ENCODE measurements at places on chromosomes 7 and 10.
A peak's percentile ranks its signal among the peaks of the same experiment; 100 is the strongest.

DNA sequence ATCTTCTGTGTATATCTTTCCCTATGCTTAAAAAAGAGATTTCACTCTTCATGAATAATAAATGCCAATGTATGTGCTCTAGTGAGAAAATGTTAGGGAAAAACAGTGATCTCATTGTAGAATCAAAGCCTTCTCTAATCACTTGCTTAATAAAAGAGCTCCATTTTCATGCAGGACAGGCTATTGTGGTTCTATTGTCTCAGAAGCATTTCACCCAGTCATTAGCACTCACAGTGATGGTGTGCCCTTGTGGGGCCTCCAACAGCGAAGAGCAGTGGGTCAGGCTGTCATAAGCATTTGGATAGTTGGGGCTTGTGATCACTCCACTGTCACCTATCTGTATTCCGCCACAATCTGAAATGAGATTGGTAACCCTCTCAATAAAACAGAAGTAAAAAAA is 83.9 kb upstream of the RSU1 start:
- no peak for DNase-seq

DNA sequence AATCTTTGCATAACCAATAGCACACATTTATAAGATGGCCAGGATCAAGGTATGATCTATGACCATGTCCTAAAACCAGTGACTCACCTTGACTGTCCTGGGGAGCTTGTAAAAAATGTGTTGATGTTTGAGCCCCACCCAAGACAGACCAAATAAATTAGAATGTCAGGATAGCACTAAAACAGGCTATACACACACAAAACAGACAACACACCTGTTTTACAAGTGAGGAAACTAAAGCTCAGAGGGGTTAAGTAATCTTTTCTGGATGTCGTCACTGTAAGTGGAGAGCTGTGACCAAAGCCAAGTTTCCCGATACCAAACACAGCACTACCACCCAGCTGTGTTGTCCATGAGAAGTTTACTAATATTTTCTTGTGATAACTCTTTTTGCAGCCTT is 84.5 kb downstream of the AVL9 start:
- DNase-seq = no peak

- no peak for DNase-seq
Measured at GRCh38 chr10:79112881-79113431, 44.2 kb downstream of the ZMIZ1 start.

GRCh38 chr7:17311952-17312351 is 13.5 kb downstream of the AHR start:
- DNase-seq = no peak

DNA sequence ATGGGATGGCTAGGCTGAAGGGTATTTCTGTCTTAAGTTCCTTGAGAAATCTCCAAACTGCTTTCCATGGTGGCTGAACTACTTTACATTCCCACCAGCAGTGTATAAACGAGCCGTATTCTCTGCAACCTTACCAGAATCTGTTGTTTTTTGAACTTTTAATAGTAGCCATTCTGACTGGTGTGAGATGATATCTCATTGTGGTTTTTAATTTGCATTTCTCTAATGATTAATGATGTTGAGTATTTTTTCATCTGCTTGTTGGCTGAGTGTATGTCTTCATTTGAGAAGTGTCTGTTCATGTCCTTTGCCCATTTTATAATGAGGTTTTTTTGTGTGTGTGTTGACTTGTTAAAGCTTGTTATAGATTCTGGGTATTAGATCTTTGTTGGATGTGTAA is 226.8 kb upstream of the IGFBP3 start:
- no peak for DNase-seq

DNA sequence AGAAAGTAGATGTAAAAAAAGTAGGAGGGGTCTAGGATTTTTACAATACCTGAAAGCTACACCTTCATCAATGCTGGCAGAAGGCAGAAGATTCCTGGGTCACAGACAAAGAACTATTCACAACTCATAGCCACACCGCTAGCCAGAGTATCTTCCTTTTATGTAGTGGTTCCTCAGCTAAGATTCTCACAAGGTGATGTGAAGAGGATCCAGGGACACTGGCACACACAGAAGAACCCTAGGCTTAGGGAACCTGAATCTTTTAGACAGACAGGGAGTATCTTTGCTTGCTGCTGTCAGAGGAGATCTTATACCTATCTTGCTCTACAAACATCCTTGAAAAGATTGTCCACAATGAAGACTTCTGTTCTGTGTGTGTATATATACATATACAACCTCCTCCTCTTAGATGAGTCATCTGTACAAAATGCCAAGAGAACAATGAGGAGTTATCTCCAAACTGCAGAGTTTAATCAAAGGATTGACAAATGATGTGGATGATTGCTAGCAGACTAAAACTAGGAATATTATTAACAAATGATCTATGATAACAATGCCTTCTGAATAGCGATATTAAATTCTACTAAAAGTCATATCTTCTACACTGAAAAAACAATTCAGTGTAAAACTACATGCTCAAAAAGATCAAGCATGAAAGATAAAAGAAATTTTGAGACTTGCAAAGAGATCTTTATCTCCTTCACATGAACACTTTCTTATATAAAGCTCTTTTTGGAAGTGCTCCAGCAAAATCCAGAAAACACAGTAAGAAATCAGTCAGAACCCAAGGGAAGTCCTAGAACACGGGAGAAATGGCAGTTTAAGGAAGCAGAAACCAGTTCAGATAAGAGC is 409.3 kb downstream of the PARD3 start:
- DNase-seq = no peak

DNA sequence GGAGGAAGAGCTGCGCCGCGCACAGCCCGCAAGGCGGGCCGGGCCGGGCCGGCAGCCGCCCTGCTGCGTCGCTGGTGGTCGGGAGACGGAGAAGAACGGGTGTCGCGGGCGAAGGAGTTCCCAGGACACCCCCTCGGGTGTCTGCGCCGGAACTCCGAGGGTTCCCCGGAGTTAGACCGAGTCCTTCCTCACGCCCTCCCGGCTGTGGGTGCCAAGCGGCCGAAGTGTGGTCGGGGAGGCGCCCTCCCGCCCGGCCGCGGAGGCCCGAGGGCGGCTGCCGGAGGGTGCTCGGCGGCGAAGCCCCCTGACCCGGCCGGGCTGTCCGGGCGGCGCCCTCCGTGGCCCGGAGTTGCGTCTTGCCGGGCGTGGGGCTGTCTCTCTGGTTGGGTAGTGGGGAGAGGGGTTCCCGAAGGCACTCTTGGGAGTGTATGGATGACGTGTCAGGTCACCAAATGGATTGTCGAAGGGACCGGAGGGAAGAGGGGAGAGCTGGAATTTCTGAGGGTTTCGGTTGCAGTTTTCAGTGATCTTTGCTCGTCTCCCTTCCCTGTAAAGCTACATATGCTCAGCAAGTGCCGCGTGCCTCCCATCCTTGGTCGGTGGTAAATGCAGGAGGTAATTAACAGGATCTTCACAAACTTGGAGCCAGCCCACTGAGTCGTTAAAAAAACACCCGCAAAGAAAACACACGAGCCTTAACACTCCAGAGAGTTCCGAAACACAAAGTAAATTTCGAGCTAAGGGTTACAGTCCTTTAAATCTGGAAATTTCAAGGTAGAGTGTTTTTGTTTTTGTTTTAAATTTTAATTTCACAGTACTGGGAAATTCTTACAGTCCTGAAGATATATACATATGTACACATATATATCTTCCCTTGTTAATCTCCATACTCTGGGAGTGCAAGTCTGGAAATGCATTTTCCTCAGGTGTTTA is 871 bp downstream of the ST7 start:
- DNase-seq = no peak

- DNase-seq = no peak
Measured at GRCh38 chr7:12737373-12737772, 49.9 kb downstream of the ARL4A start.

- DNase-seq = no peak
Measured at GRCh38 chr7:121610243-121610642, 214.1 kb upstream of the FAM3C start.

DNA sequence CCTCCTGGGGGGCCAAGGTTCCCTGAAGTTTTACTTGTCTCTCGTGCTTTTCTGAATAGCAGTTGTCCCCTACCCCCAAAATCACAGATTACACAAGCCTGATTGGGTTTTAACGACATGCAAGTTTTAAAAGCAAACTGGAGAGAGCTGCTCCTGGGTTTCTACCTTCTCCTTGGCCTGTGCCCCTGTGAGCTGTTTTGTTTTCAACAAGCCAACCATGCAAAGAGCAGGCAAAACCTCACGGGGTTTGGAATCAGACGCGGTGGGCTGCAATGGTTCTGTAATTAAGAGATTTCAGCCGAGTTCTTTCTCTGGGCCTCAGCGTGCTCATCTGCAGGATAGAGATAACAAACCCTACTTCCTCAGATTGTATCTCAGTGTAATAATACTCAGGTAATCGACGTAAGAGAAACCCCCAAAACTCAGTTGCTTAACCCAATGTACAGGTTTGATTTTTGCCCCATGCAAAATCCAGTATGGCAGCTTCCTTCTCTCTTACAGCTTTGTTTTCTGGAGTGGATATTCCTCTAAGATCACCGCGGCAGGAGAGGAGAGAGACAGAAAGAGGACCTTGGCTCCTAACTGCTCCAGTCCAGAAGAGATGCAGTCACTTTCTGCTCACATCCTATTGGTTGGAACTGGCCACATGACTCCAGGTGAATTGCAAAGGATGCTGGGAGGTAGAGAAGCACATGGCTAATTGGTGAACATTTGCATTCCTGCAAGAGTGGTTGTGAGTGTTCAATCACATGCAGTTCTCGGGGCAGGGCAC is 42.0 kb downstream of the MYL10 start:
- no peak for DNase-seq

DNA sequence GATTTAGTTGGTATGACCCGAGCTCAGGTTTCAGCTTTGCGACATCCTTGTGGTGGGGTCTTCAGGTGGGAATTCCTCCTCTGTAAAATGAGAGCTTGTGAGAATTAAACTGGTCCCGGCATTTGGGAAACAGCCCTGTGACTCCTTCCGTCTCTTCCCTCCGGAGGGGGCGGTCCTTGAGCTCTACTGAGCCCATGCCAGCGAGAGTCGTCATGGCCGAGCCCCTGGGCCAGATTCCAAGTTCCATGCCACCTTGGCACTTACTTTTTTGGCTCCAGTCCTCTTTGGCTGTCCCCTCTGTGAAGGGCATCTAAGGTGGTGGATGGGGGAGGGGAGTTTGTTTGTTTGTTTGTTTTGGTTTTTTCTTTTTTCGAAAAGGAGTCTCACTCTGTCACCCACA is 47.6 kb downstream of the GTF2IRD1 start:
- DNase-seq = no peak

GRCh38 chr7:66272321-66272720 is 67.2 kb downstream of the TPST1 start:
- DNase-seq = no peak

GRCh38 chr7:70919481-70920073 is 212.4 kb upstream of the GALNT17 start:
- DNase-seq = no peak

GRCh38 chr7:51069411-51070083 is 247.1 kb downstream of the COBL start:
- DNase-seq = no peak

- DNase-seq = no peak
Measured at GRCh38 chr10:43888586-43888985, 239.9 kb upstream of the ZNF32 start.

DNA sequence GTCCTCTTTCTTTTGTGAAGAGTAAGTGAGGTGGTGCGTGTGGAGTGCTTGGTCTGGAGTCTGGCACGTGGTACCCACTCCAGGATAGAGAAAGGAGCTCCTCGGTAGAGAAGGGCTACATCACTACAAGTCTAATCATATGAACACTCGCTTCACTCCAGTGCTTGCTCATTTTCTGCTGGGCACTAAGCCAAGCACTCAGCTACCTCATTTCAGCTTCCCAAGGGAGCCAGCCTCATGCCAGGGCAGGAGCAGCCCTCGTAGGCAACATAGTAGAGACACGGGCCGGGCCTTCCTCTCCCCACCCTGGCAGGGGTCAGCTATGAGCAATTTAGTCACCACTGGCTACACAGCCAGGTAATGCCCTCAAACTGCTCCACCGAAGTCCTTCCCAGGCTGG is 11.4 kb upstream of the HSPA12A start:
- no peak for DNase-seq

DNA sequence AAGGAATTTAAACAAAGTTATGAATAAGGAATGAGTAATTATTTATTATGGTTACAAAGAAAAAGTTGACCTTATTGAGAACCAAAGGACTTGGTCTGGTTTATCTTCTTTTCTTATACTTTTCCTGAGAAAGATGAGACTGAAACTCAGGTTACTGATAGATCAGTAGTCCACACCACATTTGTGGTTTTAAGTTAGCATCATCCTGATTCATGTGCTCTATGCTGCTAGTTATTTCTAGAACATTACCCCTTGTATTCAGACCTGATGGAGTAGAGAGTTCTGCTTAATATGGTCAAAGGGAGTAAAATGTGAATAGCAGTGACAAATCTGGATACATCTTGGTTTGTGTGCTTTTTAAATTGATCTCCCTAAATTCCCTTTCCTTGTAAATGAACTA is 63.8 kb downstream of the FOXP2 start:
- DNase-seq = no peak

DNA sequence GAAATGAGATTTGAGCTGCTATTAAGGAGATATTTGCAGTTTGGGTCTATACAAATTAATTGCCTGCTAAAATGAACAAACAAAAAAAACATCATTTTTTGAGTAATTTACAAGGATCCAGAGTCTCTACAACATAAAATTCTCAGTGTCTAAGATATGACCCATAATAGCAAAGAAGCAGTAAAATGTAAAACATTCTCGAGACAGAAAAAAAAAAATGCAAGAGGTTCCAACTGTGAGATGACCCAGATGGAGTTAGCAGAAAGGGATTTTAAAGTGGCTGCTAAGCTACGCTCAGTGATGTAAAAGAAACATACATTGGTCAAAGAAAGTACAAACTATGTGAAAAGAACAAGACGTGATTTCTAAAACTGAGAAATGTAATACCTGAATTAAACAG is 471.0 kb downstream of the SH2D4B start:
- DNase-seq = no peak

- no peak for DNase-seq
Measured at GRCh38 chr7:125326666-125327255, 397.1 kb upstream of the POT1 start.

- DNase-seq = peak; percentile 32
Measured at GRCh38 chr10:26755443-26755903, 58.0 kb downstream of the PDSS1 start.
